Right renal cortex interstitium (tissue), 3 donors: ENCODE measurements at places on chromosomes 7 and 10. TPM values are rescaled to one million over a fixed set of nuclear protein-coding genes. Genes with fewer than 3 reads are reported as not detected.
A peak's percentile ranks its signal among the peaks of the same experiment; 100 is the strongest.

USP6NL gene
- 29.3 TPM for polyA plus RNA-seq

CRHR2 gene
- polyA plus RNA-seq, result 0.24 TPM

TAS2R4 gene
- polyA plus RNA-seq, result 0.92 TPM

ANXA8L1 gene
- polyA plus RNA-seq, result 0.11 TPM

XRCC2 gene
- polyA plus RNA-seq, result 5.4 TPM

FLNC gene
- polyA plus RNA-seq, result 10.9 TPM

DNA sequence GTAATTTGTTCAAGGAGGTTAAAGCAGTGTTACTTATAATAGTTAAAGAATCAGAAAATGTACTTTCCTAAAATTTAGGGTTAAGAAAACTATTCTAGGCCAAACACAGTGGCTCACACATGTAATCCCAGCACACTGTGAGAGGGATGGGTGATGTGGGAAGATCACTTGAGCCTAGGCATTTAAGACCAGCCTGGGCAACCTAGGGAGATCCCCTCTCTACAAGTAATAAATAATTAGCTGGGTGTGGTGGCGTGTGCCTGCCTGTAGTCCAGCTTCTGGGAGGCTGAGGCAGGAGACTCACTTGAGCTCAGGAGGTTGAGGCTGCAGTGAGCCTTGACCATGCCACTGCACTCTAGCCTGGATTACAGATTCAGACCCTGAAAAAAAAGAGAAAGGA is 3.6 kb upstream of the STEAP2 start:
- DNase-seq, result no peak

DNA sequence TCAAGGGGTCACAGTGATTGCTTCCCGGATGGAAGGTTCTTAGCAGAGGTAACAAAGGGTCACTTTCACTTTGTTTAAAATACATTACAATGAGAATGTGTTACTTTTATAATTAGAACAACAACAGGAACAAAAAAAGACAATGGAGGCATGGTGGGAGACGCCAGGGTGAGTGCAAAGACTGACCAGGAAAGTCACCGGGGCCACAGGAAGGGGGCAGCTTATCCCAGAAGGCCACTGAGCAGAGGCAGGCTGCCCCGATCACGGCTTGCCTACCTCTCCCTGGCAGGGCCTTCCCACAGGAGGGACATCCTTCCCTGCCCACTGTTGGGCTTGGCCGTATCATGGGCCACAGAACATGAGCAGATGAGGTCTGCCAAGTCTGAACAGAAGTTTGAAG is 46.8 kb upstream of the ENO4 start:
- DNase-seq, result no peak

DNA sequence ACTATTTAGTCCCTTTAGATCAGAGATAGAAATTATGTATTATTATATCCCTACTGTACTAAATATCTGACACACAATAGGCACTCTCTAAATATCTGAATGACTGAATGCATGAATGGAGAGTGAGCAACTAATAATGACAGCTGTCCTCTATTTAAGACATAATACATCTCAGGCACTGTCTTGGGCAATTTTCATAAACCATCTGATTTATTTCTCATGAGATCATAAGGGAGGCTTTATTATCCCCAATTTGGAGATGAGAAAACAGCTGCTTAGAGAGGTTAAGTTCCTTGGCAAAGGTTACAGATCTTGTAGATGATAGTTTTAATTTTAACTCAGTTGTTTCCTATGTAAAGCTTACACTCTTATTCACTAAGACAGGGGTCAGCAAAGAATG is 570.6 kb downstream of the GRM8 start:
- DNase-seq, result no peak

GRCh38 chr7:100159099-100159623 is 638 bp upstream of the TRAPPC14 start:
- DNase-seq, result no peak

DNA sequence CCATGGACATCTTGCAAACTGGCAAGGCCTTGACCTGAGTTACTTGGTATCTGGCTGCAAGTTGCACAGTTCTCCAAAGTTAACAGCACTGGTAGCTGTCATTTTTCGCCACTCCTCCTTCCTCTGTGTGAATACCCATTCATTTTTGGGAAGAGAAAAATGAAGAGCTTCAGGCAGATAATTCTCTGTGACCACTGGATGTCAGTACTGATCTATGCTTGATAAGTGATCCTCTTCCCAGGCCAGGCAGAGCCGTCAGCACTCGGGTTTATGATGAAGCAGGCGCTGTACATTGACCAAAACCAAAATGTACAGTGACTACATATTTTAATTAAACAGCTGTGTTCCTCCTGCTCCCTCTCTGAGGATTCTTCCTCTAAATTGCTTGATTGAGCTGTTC is 55.9 kb upstream of the PDZD8 start:
- DNase-seq, result no peak

DNA sequence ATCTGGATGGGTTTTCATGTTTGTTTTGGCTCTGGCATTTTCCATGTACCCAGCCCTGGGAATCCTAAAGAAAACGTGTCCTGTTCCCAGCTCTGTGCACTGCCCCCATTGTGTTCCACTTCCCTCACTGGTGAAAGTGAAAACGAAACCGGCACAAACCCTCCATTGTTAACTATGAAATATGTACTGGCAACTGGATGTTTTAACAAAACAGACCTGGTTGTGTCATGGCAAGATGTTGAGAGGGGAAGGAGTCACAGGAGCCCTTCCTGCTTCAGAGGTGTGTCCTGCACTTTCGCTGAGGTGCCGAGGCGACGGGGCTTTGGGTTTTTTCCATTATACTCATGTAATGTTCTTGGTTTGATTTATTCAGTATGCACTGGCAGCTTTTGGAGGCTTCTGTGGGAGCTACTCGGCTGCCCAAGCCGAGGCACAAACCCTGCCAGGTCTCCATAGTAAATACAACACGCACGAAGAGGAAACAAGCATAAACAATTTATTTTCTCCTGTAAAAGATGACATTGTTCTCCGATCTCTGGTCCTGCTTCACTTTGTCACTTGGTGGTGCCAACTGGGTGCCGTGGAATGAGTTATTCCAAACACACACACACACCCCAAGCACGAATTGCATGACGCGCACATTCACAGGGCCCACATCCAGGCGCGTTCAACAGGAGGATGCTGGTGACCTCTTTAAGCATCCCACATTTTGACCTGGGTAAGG is 118.2 kb downstream of the CDK6 start:
- no peak for DNase-seq

GRCh38 chr7:126768836-126769235 is 483.9 kb downstream of the GRM8 start:
- DNase-seq, result no peak

- DNase-seq, result no peak
These were observed 415.6 kb upstream of the NPVF start for GRCh38 chr7:25643770-25644394.

DNA sequence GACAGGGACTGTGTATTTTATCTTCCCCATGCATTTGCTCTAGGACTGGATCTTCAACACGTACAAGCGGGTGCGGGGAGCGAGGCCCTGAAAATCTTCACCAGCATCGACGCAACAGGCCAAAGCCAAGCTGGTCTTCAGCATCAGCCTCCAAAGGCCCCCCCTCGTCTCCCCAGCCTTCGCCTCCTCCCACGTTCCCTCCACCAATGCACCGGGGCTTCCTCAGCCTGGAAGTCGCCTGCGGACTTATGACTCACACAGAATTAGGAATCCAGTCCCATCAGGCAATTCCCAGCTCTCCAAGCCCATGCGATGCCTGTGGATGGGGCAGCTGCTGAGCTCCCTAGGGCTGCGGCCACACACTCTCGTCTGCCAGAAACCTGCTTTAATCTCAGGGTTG is 36.3 kb upstream of the RNF32 start:
- no peak for DNase-seq

DNA sequence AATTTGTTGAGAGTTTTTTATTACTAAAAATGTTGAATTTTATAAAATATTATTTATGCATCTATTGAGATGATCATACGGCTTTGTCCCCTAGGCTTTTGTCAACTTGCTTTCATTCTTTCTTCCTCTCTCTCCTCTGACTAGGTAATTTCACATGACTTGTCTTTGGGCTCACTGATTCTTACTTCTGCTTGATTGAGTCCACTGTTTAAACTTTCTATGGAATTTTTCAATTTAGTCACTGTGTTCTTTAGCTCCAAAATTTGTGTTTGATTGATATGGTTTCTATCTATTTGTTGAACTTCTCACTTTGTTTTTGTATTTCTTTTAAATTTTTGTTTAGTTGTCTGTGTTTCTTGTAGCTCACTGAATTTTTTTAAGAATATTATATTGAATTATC is 65.9 kb upstream of the PTPRZ1 start:
- no peak for DNase-seq

- no peak for DNase-seq
These were observed 166.7 kb downstream of the SORCS3 start for GRCh38 chr10:104807581-104808310.

GRCh38 chr7:26547156-26547555 is 255.5 kb downstream of the SNX10 start:
- no peak for DNase-seq

DNA sequence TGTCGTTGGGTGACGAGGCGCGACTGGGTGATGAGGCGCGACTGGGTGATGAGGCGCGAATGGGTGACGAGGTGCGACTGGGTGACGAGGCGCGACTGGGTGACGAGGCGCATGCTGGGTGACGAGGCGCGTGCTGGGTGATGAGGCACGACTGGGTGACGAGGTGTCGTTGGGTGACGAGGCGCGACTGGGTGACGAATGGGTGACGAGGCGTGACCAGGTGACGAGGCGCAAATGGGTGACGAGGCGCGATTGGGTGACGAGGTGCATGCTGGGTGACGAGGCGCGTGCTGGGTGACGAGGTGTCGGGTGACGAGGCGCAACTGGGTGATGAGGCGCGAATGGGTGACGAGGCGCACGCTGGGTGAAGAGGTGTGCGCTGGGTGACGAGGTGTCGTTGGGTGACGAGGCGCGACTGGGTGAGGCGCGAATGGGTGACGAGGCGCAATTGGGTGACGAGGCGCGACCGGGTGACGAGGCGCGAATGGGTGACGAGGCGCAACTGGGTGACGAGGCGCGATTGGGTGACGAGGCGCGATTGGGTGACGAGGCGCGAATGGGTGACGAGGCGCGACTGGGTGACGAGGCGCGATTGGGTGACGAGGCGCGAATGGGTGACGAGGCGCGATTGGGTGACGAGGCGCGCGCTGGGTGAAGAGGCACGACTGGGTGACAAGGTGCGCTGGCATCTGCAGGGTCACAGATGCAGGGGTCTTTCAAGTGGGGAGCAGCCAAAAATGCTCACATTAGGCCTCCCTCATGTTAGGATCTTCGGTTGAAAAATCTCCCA is 7.9 kb upstream of the NOM1 start:
- DNase-seq, result no peak

GRCh38 chr10:11874568-11875493 is 51.7 kb downstream of the PROSER2 start:
- no peak for DNase-seq

DNA sequence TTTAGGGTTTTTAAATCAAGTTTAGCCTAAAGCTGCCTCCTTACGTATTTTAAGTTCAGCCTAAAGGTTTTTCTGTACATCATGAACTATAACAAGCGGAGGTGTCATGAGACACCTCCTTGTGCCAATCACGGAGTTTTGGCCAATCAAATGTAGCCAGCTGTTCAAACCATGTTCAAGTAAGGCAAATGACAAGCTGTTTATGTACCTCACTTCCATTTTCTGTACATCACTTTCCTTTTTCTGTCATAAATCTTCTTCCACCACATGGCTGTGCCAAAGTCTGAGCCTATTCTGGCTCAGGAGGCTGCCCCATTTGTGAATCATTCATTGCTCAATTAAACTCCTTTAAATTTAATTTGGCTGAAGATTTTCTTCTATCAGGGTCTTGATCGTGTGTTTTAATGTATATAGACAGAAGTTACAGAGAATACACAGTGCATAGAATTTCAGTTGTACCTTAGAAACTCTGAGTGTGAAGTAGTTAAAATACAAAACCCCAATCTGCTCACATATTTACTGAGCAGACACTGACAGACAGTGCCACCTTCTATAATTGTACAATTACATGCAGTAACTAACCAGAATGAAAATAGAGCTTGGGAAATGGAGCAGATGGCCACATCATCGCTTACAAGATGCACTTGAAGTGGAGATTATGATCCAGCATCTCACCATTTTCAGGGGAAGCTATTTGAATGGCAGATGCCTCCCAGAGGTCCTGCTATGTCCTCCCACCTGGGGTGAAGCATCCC is 76.9 kb upstream of the LANCL2 start:
- DNase-seq, result no peak

- DNase-seq, result no peak
These were observed 42.5 kb downstream of the SORCS3 start for GRCh38 chr10:104683567-104683966.

- DNase-seq, result no peak
These were observed 15.5 kb upstream of the LARP4B start for GRCh38 chr10:947051-947450.

- peak; percentile 61 for DNase-seq
These were observed 41.9 kb downstream of the ENO4 start for GRCh38 chr10:116891208-116891607.

GRCh38 chr7:117623606-117624005 is 143.8 kb downstream of the CFTR start:
- no peak for DNase-seq

DNA sequence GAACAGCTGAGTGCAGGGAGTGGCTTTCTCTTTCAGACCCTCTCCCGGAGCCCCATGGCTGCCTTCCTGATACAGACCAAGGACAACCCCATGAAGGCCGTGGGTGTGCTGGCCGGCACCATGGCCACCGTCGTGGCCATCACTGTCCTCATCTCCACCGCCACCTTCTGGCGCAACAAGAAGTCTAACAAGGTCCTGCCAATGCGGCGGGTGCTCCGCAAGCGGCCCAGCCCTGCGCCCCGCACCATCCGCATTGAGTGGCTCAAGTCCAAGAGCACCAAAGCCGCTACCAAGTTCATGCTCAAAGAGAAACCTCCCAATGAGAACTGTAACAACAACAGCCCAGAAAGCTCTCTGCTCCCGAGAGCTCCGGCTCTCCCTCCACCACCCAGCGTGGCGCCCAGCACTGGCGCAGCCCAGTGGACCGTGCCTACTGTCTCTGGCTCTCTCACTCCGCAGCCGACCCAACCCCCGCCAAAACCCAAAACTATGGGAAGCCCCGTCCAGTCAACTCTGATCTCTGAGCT is 11.2 kb downstream of the LRIT2 start:
- no peak for DNase-seq

GRCh38 chr7:158549616-158550393 is 37.8 kb downstream of the PTPRN2 start:
- DNase-seq, result peak; percentile 29

- no peak for DNase-seq
These were observed 65.8 kb downstream of the VIPR2 start for GRCh38 chr7:159078911-159079270.

GRCh38 chr10:50882540-50882983 is 2.9 kb downstream of the A1CF start:
- no peak for DNase-seq

- DNase-seq, result no peak
These were observed 5.0 kb downstream of the LBX1 start for GRCh38 chr10:101224060-101224909.

- no peak for DNase-seq
These were observed 2.0 kb upstream of the FEZF1 start for GRCh38 chr7:122306320-122307227.

- DNase-seq, result no peak
These were observed 330.2 kb downstream of the GLRX3 start for GRCh38 chr10:130466271-130466997.

GRCh38 chr7:90165724-90166123 is 11.5 kb downstream of the STEAP1 start:
- no peak for DNase-seq
